Stimulated activated CD4-positive, alpha-beta T cell treated with anti-CD3 and anti-CD28 coated beads, TNF-alpha, amount 100 ng/mL, for 24 hours (primary cell): ENCODE measurements at places on chromosomes 5 and 9.

DNA sequence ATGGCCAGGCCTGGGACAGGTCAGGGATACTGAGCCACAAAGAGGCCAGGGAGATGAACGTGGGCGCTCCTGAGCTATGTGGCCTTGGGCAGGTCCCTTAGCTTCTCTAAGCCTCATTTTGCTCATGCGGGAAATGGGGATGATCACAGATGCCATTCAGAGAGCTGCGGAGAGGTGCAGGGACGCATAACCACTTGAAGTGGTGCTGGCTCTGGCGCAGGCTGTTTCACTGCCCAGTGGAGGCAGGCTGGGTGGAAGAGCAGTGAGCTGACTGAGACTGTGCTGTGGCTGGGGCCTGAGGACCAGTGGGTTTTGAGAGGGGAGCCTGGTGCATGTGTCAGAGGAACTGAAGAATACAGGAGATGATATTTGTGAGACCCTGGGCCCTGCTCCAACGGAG is 18.4 kb downstream of the CXXC5 start:
- no peak for DNase-seq

- no peak for DNase-seq
These were observed 32.8 kb upstream of the SPRY4 start for GRCh38 chr5:142357469-142358090.

- DNase-seq = no peak
These were observed 82.9 kb downstream of the ADAMTS2 start for GRCh38 chr5:179262126-179262920.

DNA sequence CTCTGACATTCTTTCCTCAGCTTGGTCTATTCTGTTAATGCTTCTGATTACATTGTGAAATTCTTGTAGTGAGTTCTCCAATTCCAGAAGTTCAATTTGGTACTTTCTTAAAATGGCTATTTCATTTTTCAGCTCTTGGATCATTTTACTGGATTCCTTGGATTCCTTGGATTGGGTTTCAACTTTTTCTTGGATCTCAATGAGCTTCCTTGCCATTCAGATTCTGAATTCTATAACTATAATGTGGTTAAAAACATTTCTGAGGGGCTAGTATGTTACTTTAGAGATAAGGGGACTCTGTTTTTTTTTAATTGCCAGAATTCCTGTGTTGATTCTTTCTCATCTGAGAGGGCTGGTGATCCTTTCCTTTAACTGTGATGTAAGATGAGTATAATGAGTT is 136.4 kb downstream of the MCTP1 start:
- DNase-seq = no peak

GRCh38 chr5:149325166-149325735 is 20.0 kb upstream of the GRPEL2 start:
- DNase-seq = no peak

- no peak for DNase-seq
These were observed 73.7 kb downstream of the MPDZ start for GRCh38 chr9:13205824-13206223.
